ENCODE measurements at places on chromosomes 4 and X.

DNA sequence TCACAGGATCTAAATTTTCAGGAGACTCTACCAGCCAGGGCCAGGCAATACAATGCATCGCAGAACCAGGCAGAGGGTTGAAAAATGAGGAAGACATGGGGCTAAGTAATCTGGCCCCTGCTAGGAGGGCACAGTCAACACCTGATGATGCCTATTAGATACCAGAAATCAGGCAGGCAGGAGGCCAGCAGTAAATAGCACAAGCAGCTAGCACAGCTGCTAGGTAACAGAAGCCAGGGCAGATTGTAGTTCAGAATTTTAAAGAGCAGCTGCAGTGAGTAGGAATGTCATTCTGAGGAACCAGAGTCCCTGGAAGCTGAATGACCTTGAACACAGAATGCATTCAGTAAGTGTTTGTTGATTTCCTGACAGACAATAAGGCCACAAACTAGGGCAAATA, 38.8 kb upstream of the TRPC5OS start:
- DNase-seq, result no peak

DNA sequence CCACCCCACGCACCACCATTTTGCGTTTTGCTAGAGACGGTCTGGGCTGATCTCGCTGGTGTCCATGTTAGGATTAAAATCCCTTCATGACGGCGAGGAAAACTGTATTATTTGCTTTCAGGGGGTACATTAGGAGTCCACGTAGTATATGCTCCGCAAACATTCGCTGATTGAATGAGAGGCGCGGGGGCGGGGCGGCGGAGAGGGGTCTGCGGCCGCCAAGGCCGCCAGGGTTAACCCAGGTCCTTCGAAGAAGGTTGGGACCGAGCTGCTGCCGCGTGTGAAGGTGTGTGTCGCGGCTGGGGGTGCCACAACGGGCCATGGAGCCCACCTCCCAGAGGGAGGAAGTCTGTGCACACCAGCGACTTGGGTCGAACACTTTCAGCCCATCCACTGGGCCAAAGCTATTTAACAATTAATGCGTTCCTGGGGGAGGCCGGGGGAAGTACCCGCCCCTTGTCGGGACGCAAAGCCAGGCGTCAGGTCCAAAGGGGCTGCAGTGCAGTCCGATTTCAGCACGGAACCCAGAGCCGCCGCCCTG, 6.4 kb upstream of the PITX2 start:
- no peak for DNase-seq

GRCh38 chr4:164683040-164683439, 70.9 kb upstream of the SMIM31 start:
- DNase-seq, result no peak

DNA sequence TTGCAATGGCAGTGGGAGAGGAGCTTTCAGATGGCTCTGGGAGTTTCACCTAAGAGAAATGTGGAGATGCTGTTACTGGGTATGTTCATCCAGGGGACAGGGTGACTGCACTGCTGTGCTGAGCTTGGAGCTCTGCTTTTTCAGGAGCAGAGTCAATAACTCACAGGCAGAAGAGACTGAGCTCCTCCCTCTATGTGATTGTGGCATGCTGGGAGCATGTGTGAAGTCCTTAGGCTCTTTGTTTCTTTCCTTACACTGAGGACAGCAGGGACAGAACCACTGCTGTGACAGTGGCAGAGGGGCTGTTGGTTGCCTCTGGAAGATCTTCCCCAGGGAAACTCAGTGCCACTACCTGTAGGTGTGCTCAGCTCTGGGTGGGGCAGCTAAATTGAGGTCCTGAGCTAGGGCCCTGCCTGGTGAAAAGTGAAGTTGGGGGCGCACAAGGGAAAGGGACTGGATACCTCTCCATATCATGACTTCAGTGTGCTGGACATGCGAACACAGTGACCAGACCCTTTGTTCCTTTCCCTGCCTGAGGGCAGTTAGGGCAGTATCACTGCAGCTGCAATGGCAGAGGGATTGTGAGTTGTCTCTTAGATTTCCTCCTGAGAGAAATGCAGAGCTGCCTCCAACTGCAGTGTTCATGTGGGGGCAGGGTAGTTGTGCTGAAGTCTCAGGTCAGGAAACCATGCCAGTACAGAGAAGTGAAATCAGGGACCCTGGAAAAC, 156.7 kb downstream of the TENT5D start:
- DNase-seq, result no peak
